ENCODE measurements at places on chromosomes 13 and 19. TPM values are rescaled to one million over a fixed set of nuclear protein-coding genes. Genes with fewer than 3 reads are reported as not detected.

SIGLEC8 gene
- not detected for total RNA-seq

RASGRP4 gene
- total RNA-seq = not detected

NUFIP1 gene
- total RNA-seq = 4.7 TPM

UGGT2 gene
- 48.9 TPM for total RNA-seq

ZNF534 gene
- under 0.01 TPM for total RNA-seq

ATP7B gene
- 2.2 TPM for total RNA-seq

MZT1 gene
- 12.1 TPM for total RNA-seq

ZNF665 gene
- 3.7 TPM for total RNA-seq

ADM5 gene
- 1.2 TPM for total RNA-seq

TSKS gene
- total RNA-seq = 0.59 TPM

PRDX2 gene
- 91.5 TPM for total RNA-seq

PCDH17 gene
- total RNA-seq = 0.20 TPM

LILRA2 gene
- total RNA-seq = not detected

SIGLEC10 gene
- total RNA-seq = not detected

CYSLTR2 gene
- not detected for total RNA-seq

CEACAM16 gene
- total RNA-seq = not detected

LIN7B gene
- 2.7 TPM for total RNA-seq

TMEM238 gene
- not detected for total RNA-seq

FCER2 gene
- total RNA-seq = not detected

LILRB2 gene
- not detected for total RNA-seq

FUT2 gene
- not detected for total RNA-seq

NCAN gene
- total RNA-seq = under 0.01 TPM

APLP1 gene
- 0.37 TPM for total RNA-seq

NRTN gene
- total RNA-seq = not detected

ZNF541 gene
- under 0.01 TPM for total RNA-seq

TNNI3 gene
- not detected for total RNA-seq

KLF1 gene
- total RNA-seq = not detected

CACNA1A gene
- 6.6 TPM for total RNA-seq

CAMSAP3 gene
- total RNA-seq = not detected

PCSK4 gene
- 1.8 TPM for total RNA-seq

Measured in subcutaneous preadipocyte (primary cell).